ENCODE measurements at places on chromosomes 4 and X. TPM values are rescaled to one million over a fixed set of nuclear protein-coding genes. Genes with fewer than 3 reads are reported as not detected.

Gene CORIN
- total RNA-seq: 0.40 TPM

DNA sequence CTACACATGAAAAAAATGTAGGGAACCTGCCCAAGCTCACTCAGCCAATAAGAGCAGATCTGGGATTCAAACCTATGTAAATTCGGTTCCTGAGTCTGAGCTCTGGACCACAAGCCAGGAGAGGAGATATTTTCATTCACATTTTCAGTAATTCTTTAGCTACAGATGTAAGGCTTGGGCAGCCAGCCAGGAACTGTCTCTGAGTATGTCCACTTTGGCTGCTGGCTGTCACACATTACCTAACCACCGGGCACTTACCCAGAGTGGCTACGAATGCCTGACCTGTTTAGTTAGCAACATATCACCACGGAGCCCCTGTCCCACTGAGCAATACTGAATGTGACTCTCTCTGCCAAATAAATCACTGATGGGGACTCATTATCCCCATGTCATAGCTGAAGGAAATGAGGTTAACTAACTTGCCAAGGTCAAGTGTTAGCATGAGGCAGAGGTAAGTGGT lies 15.3 kb downstream of the USP46 start:
- peak; percentile 44 for DNase-seq

DNA sequence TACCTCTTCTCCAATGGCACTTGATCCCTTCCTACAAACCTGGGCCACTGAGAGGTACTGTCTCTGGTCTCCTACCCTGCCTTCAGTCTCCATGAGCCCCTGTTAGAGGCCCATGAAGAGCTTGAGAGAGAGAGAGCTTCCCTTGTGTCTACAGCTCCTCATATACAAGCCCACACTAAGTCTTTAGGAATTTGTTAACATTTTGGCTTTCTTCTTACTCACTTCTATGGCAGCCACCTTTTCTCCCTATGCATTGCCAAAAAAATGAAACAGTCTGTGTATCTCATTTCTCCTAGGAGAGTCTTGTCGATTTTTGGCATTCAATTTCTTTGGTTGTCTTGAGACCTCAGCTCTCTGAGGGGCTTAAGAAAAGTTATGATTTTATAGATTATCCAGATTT lies 90.9 kb upstream of the LNX1 start:
- no peak for DNase-seq

- DNase-seq: no peak
Measured at GRCh38 chr4:123405267-123405865, 8.8 kb downstream of the SPRY1 start.

DNA sequence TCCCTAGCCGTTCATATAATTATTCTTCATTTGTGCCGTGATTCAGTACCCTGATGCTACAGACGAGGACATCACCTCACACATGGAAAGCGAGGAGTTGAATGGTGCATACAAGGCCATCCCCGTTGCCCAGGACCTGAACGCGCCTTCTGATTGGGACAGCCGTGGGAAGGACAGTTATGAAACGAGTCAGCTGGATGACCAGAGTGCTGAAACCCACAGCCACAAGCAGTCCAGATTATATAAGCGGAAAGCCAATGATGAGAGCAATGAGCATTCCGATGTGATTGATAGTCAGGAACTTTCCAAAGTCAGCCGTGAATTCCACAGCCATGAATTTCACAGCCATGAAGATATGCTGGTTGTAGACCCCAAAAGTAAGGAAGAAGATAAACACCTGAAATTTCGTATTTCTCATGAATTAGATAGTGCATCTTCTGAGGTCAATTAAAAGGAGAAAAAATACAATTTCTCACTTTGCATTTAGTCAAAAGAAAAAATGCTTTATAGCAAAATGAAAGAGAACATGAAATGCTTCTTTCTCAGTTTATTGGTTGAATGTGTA lies 7.0 kb downstream of the SPP1 start:
- no peak for DNase-seq
